ENCODE measurements at places on chromosomes 7 and 10.

DNA sequence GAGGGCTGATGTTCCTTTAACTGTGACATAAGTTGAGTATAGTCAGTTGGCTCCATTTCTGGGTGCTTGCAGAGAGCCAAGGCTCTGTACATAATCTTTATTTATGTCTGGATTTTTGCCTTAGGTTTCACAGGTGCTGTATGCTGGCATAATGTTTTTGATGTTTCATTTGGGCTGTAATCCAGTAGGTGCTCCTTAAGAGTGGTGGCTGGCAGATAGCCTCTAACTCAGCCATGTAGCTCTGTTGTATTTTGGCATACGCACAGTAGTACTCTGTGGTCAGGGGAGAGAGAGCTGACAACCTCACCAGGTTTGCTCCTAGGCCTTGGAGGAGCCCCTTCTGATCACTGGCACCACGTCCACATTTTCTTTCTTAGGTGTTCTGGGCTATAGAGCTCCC is 61.1 kb downstream of the RNF133 start:
- no peak for DNase-seq

GRCh38 chr7:55172161-55172560 is 153.3 kb downstream of the EGFR start:
- no peak for DNase-seq

DNA sequence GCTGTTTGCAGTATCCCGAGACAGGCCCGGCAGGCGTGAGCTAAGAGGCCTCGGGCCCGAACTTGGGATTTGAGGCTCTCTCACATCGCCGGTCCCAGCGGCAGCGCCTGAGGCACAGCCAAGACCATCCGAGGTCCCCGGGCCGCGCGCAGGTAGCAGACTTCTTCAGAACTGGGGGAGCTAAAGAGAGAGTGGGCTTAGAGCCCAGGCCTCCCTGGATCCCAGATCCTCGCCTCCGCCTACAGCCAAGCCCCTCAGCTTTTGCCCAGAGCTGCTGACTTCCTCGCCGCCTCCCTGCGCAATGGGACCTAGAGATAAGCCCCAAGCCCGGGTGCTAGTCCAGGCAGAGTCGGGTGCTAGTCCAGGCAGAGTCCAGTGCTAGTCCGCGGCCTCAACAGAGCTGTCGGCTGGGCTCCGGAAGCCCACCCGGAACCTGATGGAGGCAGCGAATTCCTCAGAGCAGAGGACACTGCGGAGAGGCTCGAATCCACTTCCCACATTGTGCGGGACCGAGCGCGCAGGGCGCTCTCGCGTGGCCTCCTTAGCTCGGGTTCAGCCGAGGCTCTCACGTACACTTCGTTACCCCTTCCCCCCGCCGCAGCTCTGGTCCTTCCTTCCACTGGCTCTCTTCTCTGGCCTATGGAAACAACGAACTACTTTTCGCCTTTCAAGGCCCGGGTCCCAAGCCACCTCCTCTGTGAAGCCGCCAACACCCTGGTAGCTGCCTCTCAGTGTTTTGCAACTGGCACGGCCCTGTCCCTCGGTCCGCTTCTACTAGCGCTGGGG is 5.8 kb downstream of the LBX1 start:
- DNase-seq, result no peak

GRCh38 chr10:79178614-79179163 is 109.9 kb downstream of the ZMIZ1 start:
- no peak for DNase-seq

GRCh38 chr10:4271193-4271592 is 486.2 kb upstream of the KLF6 start:
- no peak for DNase-seq

GRCh38 chr10:82397854-82398253 is 522.9 kb downstream of the NRG3 start:
- no peak for DNase-seq

DNA sequence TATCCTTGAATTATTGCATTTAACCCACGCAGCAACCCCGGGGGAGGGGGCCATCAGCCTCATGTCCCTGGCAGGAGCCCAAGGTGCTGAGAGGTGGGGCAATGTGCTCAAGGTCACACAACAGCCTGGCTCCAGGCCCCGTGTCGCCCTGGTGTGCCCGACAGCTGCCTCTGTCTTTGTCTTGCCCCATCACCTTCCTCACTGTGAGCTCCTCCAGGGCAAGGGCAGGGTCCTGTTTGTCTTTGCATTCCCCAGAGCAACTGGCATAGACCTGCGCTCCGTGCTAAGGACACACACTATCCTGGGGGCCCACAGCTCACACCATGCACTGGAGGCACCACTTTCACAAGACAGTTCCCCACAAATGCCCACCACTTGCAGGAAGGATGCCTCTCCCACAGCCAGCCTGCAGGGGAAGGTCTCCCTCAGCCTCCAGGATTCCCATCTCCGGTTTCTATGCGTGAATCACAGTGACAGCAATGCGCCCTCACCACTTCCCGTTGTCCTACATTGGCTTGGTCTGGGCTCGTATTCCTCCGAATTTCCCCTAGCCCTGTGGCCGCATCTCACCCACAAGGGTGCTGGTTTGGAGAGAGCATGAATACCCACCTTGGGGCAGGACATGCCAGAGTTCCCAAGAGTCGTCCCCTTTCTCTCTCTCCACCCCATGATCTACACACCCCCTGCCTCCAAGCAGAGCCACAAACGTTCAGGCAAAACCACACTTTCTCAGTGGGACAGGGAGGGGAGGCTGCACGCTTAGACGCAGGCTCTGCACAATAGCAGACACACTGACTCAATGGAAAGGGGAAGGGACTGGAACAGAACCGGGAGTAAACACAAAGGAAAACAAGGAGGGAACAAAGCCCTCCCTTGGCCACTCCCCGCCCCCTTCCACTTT is 10.3 kb downstream of the ITPRIP start:
- no peak for DNase-seq

GRCh38 chr10:11345224-11346054 is 266.0 kb downstream of the USP6NL start:
- no peak for DNase-seq

GRCh38 chr10:63132651-63133055 is 475 bp upstream of the NRBF2 start:
- DNase-seq, result no peak

DNA sequence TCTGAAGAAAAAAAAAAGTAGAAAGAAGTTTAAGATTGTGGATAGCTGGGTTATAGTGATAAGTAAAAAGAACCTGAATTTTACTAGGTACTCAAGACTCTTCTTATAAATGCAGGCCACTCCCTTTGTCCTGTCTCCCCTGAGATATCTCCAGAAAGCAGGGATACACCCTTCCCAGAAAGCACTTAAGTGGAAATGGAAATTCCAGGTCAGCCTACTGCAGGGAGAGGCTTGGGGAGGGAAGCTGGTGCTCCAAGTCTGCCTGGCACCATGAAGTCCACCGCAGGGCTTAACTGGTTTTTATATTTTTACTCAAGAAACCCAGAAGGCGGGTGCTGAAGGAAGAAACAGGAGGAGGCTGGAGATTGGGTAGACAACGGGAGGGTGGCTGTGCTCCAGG is 162.3 kb downstream of the INHBA start:
- no peak for DNase-seq

GRCh38 chr10:86960003-86960862 is 1.8 kb downstream of the SNCG start:
- no peak for DNase-seq

- DNase-seq, result no peak
Observed at GRCh38 chr10:44035474-44036197, 349.3 kb downstream of the CXCL12 start.

GRCh38 chr10:65496541-65496940 is 1429.3 kb upstream of the LRRTM3 start:
- DNase-seq, result no peak

DNA sequence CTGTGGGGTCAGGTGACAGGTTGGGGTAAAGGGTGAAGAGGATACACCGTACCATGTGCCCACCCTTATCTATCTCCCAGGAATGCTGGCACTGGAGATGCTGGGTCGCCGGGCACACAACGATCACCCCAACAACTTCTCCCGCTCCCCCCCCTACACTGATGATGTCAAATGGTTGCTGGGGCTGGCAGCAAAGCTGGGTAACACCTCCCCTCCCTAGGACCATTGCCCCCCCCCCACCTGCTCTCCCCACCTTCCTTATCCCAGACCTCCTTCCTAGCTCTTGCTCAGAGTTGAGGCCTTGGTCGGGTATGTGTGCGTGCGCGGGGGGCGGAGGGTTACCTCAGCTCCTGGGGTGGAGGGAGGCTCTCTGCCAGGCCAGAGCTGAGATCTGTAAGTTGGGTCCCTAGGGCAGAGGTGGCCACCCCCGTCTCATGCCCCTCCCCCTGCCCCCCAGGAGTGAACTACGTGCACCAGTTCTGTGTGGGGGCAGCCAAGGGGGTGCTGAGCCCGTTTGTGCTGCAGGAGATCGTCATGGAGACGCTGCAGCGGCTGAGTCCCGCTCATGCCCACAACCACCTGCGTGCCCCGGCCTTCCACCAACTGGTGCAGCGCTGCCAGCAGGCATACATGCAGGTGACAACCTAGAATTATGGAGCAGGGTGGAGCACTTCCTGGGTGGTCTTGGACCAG is 10.7 kb downstream of the NDST2 start:
- DNase-seq, result no peak

DNA sequence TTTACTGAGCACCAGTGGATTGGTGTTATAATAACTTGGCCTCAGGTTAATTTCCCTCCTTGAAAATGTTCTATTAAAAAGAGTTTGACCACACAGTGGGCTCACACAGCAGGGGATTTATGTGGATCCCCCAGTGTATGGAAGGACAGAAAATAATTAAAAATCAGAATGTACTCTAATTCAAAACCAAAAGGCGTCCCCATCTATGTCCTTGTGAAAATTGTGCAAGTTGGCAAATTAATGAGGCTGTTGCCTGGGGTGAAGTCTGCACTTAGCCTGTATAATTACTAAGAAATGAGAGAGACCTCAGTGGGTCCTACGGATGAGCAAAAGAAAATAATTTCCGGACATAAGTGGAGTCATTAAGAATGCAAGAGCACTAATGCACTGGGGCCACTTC is 31.1 kb downstream of the PIK3CG start:
- DNase-seq, result no peak

DNA sequence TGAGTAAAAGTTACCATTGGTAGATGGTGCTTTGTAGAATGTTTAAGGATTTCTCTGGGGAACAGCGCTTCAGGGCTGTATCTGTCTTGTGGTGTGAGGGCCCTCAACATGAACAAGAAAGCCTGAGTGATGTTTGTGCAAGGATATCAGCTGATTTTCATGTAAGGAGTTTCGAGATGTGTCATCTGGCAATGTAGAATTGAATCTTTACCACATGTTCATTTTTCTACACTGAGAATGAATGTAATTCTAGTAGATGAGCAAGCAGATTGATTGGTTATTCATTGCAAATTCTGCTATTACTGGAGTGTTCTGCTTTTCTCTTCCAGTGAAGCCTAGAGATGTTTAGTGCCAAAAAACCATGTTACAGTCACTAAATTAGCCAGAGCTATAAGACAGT is 87.7 kb downstream of the ST7 start:
- no peak for DNase-seq

Measured in stimulated activated CD4-positive, alpha-beta T cell treated with anti-CD3 and anti-CD28 coated beads, TNF-alpha, amount 100 ng/mL, for 24 hours (primary cell).